ENCODE measurements at places on chromosomes 3 and 15.

GRCh38 chr15:51750792-51751696, at the start of gene TMOD2:
TMOD2 (plus strand) TSS chr15:51751597; CDS start chr15:51766442, 14,845 bp downstream.
- DNase-seq, result peak; percentile 70

DNA sequence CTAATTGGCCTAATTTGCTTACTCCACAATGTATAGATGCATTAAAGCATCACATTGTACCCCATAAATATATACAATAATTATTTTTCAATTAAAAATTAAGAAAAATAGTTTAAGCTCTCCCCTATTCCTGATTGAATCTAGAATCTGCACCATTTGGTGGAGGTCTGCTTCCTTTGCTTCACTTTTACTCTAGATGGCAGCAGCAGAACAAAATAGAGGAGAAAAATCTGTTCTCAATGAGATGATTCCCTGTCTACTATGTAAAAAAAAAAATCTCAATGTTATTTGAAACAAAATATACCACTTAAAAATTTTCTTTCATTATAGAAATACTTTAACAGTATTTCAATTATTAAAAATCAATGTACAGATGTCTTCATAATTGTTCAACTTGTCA, 109.6 kb upstream of the FXR1 start:
- no peak for DNase-seq

GRCh38 chr3:13088028-13089006, 15.1 kb upstream of the IQSEC1 start:
- no peak for DNase-seq

GRCh38 chr3:57682284-57682683, 10.6 kb downstream of the DENND6A start:
- DNase-seq, result no peak

- no peak for DNase-seq
These were observed 96.2 kb downstream of the ECT2 start for GRCh38 chr3:172846706-172847105.

GRCh38 chr15:53829471-53829870, 70.0 kb upstream of the WDR72 start:
- no peak for DNase-seq

DNA sequence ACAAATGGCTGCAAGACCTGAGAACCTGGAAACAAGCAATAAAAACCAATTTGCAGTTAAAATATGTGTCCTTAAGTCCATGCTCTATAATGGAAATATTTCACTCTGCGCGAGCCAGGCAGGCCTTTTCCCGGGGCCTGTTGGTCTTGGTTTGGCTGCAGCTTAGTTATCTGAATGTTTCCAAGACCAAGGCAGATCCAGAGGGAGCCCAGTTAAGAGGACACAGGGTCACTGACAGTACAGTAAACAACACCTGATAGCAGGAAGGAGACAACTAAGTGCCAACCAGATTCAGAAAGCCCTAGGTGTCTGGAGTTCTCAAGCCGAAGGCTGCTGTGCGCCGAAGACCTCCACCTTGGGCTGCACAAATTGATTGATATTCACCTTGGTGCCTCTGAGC, 32.8 kb downstream of the THSD4 start:
- no peak for DNase-seq

DNA sequence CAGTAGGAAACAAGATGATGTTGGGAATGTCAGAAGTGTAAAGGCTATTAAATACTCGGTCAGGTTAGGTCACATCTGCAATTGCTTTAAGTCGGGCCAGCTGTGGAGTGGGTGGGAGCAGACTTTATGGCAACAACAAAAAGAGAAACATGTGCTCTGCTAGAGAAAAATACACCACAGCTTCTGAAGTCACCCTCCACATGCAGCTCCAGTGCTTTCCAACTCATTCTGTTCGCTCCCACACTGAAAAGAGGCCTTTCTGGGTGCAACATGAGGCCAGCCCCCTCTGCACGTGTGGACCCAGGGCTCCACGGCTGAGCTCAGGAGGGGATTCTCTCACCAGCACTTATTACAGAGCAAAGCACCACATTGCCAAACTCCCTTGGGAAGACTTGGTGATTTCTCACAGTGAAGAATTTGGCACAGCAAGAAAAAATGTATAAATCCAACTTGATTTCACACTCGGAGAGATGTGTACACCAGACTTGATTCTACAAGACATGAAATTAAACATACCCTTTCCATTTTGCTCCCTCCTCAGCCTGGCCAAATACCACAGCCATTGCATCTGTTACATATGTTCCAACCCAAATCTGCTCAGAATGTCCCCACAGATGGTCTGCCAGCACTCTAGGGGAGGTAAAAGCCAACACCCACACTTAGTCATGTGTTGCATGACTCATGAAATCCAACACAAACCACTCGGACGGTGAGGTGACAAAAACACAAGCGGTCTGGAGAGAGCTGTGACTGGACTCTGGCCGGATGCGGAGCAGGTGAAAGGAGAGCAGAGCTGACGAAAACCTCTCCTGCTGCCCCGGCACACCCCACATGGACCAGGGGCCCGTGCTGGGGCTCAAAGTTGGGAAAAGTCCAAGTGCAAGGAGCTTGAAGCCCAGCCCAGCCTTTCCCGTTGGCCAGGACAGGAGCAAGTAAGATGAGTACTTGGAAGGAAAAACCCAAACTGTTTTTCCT, 74.6 kb downstream of the ITGB5 start:
- no peak for DNase-seq

DNA sequence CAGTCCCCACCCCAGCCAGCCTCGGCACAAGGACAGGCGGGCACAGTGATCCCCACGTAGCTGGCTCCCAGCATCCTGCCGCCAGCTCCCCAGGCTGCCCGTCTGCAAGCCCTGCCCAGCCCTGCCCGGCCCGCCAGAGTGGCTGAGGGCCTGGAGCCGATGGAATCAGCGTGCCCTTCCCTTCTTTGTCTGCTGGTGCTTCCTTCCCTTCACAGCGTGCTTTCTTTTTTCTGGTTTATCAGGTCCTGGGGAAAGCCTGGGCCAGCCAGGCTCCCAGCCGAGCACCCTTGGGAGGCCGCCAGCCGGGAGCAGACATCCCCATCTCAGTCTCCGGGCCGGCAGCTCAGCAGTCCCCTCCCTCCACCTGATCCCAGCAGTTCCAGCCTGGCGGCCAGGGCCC, 54.7 kb upstream of the SMAD6 start:
- no peak for DNase-seq

DNA sequence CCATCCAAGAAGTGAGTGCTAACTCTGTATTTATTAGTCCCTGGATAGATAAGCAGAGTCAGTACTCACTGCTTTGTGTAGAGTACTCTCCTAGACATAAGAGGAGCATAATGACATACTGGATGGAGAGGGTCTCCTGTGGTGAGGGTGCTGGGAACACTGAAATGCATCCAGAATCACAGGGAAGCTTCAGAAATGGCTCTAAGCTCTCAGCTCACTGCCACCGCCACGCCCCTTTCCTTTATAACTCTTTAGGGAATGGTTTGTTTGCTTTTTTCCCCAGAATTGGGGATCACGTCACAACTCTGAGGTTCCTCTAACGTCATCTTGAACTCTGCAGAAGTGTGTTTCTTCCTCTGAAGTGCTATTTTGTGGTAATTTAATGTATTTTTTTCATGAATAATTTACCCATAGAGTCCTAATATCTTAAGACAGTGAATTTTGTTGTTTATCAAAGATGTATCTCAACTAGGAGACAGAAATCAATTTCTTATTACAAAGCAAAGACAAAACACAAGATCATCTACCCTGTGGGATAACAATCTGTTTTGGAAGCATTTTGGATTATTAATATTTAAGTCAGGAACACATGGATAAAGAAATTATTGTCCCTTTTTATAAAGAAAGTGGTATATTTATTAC, 154.6 kb downstream of the PTPRG start:
- DNase-seq, result no peak

DNA sequence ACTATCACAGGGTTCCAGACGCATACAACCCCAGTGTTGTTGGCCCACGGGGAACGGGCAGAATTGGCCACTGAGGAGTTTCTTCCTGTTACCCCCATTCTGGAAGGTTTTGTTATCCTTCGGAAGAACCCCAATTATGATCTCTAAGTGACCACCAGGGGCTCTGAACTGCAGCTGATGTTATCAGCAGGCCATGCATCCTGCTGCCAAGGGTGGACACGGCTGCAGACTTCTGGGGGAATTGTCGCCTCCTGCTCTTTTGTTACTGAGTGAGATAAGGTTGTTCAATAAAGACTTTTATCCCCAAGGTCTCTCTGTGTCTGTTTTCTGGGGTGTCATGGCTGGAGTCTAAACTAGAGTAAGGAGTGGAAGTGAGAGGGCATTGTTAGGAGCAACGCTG, 5.7 kb upstream of the EIF4G1 start:
- DNase-seq, result no peak

GRCh38 chr3:11610044-11610671, 33.6 kb downstream of the VGLL4 start:
- DNase-seq, result no peak

DNA sequence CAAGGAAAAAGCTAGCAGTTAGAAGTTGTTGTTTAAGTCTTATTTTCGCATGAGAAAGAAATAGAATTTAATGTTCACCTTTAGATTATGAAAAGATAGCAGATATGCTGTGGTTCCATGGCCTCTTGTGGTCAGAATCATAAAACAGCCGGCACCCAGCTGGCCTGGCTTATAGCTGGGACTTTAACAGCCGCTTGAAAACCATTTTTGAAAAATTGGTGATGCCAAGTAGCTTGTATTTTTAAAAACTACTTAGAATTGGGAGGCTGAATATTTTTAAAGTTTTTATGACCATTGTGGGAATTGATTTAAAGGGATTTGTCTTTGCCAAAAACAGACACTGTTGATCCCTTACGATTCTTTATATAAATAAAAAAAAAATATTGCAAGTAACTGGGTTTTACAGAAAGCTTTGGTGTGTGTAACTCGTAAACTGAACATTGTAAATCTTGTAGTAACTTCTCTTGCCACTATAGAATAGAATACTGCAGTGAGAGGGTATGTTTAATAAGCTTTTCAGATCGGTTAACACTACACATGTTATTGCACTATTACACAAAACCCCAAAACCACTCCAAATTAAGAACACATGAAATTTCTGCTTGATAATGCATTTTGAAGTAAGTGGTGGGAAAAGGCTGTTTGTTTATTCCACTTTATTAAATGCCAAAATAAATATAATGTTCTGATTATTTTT, 6.6 kb downstream of the ARRDC4 start:
- DNase-seq, result no peak

DNA sequence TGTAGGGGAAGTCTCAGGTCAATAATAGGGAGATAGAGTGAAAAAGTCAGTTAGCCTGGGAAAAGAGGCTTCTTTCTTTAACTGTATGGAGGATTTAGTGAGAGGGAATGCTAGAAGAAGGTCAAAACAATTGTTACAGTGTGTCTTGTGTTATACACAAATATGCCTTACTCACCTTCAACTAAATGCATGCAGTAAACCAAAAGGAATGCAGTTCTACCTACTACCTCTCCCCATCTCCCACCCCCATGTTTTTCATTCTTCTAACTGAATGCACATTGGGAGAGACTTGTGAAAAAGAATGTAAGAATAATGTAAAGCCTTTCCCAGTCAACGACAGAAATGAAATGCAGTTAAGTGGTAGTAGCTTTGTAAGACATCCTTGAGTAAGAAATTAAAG, 33.8 kb downstream of the CCDC66 start:
- DNase-seq, result no peak

DNA sequence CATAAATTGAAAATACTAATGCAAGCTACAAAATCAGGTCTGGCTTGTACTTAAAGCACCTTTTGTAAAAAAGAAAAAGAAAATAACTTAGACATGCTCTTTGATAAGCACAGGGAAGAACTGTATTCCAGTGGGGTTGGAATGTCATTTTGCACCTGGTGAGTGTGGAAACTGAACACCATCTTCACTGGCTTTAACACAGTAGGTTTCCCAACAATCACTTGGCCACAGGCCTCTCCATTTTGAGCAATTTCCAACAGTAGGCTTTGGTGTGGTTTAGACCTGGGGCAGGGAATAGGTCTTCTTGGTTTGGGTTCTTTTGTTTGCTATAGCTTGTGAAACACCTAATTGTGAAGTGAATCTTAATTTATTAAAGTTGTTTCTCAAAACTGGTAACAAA, 18.9 kb downstream of the PDZRN3 start:
- no peak for DNase-seq

GRCh38 chr3:62667714-62668113, 207.5 kb downstream of the CADPS start:
- no peak for DNase-seq

GRCh38 chr3:4197670-4198069, 105.5 kb upstream of the SETMAR start:
- DNase-seq, result no peak

DNA sequence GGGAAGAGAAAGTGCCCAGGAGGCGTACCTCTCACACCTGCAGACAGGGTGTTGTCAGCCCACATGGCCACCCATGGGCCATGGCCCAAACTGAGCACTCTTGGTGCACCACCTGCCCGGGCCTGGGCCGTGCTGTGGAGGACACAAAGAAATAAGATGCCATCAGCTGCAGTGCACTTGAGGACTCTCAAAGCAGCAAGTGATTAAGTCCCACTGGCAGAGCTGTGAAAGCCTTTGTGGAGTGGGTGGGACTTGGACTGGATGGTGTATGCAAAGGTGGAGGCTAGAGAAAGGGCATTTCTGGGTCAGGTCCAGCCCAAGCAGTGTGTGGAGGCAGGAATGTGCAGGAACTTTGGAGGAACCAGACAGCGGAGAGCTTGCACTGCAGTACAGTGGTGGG, 122.3 kb downstream of the MEGF11 start:
- DNase-seq, result no peak

DNA sequence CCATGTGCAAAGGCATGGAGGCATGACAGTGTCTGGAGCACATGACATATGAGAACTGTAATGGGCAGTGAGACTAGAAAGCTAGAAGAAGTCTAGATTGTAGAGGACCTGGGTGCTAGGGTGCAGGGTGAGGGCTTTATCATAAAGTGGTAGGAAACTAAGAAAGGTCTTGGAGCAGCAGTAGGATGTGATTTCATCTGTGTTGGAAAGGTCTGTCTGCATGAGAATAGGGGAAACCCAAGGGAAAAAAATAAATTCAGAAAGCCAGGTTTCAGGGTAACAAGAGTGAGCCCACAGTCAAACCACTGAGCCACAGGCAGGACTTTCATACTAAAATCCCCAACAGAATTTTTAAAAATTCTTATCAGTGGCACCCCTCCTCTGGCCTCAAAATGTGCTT, 54.5 kb downstream of the CCDC33 start:
- no peak for DNase-seq

GRCh38 chr3:98172621-98173020, 6.1 kb downstream of the OR5H15 start:
- DNase-seq, result no peak

GRCh38 chr3:112333381-112334317, 693 bp downstream of the CD200 start:
- peak; percentile 44 for DNase-seq

Measured in stimulated activated CD4-positive, alpha-beta T cell treated with anti-CD3 and anti-CD28 coated beads, Interleukin-2, amount 100 ng/mL, for 24 hours (primary cell).